ENCODE measurements at places on chromosomes 5 and 9.

- no peak for DNase-seq
Observed at GRCh38 chr5:151183456-151184245, 26.1 kb upstream of the ANXA6 start.

- DNase-seq, result no peak
Observed at GRCh38 chr5:65418661-65419060, 63.1 kb downstream of the ADAMTS6 start.

DNA sequence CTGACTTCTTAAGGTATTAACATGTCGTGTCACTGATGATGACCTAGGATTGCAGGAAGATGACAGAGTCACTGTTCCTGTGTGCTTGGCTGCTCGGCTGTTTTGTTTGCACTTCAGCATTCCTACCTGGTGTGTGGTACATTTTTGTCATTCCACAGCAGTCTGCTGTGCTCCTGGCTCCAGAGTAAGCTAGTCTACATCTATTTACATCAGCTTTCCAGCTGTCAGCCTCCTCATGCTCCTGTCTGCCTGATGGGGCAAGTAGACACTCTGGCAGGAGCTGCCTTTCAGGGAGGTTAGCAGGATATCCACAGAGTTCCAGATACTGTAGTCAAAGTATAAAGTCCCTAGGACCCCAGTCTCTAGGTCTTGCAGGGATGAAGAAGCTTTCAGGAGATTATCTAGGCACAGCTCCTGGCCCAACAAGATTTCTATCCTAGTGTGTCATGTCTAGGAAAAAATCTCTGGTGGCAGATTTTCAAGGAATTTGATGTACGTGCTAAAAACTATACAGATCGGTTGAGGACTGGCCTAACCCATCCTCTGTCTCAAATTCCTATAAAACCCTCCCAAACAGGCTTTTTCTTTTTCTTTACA, 28.4 kb downstream of the RUSC2 start:
- no peak for DNase-seq

DNA sequence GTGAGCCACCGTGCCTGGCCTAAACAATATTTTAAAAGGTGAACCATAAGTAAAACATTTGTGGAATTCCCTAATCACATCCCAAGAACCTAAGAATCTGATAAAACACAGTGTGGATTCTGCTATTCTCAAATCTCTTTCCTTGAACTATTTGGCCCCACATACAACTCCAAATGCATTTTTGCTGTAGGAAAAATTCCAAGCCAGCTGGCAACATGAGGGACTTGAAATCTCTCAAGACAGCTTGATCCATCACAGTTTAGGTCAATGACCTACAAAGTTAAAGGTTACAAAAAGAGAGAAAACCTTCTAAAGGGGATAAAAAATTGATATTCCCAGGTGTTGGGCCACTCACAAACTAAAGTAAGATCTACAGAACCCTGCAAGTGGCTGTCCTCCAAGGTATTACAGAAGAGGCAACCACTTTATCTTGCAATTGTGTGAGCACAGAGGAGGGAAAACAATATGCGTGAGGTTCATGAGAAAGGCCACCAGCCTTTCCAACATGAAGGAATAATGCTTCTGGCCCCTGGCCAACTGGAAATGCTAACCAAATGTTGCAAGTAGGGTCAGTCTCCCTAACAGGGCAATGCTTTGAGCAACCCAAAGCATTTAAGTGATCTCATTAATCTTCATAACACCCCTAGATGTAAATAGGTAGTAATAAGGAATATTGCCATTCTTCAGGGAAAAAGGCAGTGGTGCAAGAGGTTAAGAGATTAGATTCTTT, 221.4 kb downstream of the SEMA5A start:
- no peak for DNase-seq

DNA sequence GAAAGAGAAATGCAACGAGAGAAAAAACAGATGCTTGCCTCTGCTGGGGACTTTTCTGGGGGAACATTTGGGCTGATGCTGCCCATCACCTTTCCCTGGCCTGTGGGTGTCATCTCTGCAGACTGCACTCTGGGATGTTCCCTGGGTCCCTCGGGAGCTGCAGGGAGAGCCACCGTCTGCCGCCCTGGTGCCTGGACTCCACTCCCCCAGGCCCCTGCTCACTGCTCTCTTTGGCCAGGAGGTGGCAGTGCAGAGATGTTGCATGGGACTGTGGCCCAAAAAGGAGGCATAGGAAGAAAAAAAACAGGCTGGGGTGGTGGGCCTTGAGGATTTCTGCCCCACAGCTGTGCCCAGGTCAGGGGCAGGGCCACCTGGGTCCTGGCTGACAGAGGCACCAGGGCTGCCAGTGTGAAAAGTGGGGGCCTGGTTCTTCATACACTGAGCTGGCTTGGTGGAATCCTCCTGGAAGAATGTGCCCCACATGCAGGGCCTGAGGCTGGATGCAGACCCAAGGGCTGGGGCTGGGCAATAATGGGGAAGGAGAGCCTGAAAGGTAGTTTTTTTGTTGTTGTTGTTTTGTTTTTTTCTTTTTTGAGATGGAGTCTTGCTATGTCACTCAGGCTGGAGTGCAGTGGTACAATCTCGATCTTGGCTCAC, 353.6 kb downstream of the SLIT3 start:
- DNase-seq, result peak; percentile 69

DNA sequence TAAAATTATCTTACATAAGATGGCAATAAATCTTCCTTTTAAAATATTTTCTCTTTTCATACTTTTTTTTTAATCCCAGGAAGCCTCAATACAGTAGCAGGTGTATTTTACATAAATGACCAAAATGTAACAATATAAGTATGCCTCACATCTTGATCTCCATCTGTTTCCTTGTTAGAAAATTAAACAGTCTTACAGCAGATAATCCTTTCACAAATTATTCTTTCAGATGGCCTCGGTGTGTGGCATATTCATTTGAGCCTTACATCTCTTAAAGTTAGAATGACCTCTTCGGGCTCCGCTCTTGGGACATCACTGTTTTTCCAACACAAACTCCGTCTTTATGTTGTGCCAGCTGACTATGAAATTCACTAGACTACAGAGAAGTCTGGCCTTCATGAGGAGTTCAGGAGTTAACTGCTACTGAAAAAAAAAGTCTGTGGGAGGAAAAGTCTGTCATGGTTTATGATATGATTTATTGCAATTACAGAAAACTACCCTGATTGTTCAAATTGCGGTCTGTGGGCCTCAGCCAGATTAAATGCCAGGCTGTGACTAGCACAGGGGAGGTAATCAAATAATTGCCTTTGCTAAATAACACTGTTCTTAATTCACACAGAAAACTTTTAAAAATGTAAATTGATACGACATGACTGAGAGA, 292.9 kb upstream of the PUM3 start:
- no peak for DNase-seq

DNA sequence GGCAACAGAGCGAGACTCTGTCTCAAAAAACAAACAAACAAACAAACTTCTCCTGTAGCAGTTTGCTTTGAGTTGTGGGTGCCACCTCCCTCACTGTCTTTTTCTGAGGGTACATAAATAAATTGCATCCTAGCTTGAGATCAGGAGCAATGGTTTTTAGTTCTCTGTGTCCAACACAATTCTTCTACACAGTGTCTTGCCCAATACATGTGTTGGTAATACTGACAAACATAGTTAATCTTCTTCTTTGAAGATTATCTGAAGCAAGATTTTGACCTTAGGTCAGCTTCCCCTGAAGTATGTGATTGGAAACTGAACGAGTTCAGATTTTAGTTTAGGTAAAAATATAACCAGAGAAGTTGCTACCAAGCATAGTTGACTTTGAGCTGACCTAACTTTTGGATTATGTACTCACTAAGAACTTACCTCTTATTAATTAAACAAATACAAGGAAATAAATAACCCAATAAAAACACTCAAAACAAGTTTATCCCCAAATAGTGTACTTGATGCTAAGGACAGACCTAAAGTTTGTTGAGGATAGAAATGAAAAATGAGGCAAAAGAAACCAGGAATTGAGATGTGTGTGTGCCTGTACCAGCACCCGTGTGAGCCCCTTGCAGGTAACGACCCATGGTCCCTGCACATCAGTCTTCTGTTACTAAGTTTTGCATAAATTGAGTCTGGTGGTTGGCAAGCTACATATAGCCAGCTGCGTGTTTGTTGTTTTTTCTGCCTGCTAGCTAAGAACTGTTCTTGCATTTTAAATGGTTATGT, 16.2 kb downstream of the TJP2 start:
- DNase-seq, result no peak

DNA sequence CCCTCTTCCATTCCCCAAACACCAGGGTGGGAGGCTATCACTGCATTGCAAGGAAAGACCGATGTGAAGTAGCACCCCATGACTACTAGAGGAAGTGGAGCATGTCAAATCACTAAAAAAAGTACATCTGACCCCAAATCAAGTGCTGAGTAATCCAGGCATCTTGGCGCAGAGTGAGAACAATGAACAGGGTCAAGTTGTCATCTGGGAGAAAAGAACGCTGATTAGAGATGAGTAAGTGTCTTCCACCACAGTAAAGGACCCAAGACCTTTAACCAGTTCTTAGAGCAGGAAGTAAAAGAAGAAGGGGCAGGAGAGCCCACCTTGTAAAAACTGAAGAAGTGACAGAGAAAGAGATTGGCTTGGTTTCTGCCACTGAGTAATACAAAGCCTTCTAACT, 75.0 kb upstream of the RAD23B start:
- DNase-seq, result no peak

- DNase-seq, result no peak
Observed at GRCh38 chr5:1295650-1296037, 776 bp upstream of the TERT start.

DNA sequence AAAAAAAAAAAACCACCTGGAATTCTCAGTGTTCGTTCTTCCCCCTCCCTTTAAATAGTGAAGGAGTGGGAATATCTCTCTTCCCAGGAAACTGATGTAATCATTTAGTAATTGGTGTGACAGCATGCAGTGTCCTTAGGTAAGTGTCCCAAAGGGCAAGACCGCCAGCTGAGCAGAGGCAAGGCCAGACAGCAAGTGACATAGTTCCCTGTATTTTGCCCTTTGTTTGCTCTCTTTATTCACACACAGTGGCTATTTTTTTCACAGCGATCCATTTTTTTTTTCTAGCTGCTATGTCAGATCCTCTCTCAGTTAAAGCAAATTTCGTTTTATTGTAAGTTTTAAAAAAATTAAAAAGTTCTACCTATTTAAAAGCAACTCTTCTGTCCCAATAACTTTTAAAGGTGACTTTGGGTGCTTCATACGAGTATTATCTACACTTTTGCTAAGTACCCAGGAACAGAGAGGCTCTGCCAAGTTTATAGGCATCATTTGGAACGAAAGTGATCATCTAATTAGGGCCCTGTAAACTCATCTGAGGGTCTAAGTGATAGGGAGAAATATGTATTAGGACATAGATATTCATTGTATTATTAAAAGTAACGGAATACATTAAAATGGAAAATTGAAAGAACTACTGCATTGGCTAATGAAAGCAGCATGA, 98.2 kb upstream of the ALDH1A1 start:
- DNase-seq, result no peak

DNA sequence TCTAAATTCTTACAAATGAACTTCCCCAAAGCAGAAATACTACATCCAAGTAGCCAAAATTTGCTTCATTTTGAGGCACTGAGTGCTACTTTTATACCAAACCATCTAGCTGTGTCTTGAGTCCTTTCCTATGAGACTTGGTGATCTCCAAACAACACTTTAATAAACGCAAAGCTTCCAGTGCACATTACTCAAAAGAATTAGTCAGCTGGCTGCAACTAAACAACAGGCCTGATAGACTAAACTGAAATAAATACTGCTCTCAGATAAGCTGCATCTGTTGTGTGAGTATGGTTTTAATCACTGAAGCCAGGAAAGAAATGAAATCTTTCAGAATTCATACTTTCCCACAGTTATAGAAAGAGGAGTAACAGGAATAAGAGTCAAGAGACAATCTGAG, 80.3 kb downstream of the VCAN start:
- no peak for DNase-seq

- peak; percentile 35 for DNase-seq
Observed at GRCh38 chr9:122835313-122835731, 6.9 kb upstream of the PDCL start.

DNA sequence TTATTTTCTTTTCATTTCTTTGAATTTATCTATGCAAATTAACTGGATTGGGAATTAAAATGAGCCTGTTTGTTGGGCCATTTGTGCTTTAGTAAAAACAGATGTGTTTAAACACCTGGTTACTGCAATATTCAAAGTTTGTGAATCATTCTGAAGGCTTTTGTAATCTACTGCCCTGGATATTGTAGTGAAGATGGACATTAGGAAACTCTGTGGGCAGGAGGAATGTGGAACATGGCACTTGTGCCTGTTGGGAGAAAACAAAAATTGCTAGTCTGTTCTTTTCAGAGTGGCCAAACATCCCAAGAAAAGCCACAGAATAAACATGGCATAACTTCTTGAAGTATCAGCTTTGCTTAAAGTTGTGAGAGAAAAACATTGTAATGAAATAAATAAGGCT, 40.8 kb downstream of the CHSY3 start:
- DNase-seq, result no peak

- peak; percentile 21 for DNase-seq
Observed at GRCh38 chr5:16935231-16936149, 598 bp downstream of the MYO10 start.

DNA sequence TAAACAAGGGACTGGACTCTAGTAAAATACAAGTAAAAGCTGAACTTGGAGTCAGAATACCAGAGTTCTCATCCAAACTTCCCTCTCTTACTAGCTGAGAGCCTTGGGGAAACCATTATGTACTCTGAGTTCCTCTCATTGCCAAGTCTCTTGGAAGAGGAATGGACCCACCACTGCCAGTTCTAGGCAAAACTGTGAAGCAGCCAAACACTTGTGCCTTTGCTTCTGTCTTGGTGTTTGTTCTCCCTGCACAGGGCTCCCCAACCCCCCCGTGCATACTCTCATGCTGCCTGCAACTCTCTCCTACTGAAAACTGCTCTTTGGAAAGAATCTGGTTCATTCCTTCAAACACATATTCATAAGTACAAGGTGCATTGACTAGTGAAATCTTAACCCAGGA, 102.6 kb downstream of the PDZD2 start:
- DNase-seq, result no peak

DNA sequence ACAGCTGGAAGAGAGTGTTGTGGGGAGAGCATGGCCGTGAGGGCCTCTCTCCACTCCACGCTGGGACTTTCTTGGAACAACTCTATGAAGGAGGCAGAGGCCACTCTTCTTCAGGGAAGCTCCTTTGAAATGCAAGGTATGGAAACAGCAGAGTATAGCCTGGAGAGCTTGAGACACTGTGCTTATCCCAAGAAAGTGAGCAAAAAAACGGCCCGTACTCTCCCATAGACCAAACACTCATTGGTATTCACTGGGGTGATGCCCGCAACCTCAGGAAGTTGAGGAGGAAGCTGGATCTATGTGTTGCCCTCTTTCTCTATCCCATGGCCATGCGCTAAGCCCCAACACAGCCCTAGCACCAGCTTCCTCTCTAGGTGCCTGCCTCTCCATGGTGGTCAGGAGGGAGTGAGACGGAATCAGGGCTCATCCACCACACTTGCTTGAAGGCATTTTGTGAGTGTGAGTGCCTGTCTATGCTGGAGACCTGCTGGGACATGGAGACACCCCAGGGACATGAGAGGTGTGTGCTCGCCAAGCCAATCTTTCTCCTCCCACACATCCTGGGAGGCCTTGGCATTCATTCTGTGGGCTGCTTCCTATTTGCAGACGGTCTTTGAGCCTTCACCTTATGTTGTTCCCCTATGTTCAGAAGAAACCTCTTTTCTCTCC, 616.6 kb downstream of the IRX1 start:
- DNase-seq, result no peak
